ENCODE measurements at places on chromosomes 12 and 14.

DNA sequence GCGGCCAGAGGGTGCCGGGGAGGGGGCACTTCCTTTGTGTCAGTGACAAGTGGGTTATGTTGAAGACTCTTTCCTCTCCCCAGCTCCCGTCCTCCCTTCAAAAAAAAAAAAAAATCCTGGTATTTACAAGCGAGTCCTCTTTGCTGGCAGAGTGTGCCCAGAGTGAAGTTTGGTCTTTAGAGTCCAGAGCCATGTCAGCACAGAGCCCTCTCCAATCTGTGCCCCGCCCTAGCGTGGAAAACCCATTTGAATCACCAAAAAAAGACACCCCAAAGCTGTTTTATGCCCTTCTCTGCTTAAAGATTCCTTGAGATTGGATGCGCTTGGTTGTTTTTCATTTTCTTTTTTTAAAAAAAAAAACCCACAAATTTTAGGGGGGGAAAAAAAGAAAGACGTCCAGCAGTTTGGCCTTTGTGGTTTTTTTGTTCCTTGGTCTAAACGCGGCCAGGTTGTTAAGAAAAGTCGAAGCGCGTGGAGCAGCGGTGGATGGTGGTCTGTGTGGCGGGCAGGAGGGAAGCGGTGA, 3.3 kb downstream of the NKX2-1 start:
- DNase-seq = peak; percentile 8

DNA sequence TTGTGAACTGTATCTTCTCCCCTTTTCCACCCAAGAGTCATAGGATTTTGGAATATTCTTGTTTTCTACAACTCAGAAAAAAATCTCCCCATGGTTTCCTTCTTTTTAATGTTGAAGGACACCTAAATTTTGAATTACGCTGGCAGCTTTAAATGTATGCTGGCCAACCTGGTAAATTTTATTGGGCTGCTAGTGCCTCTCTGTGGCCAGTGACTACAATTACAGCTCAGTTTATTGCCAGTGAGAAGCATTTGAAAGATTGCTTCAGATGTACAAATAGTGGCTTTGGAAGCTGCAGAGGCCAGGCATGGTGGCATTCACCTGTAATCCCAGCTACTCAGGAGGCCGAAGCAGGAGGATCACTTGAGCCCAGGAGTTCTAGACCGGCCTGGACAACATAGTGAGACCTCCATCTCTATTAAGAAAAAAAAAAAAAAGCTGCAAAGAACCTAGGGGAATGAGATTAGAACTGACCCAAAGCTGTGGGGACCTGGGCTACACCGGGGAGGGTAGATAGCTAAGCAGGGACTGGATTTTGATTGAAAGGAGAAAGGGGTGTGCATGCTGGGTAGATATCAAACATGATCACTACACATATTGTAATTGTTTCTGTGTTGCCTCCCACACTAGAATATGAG, 7.6 kb upstream of the RAB21 start:
- peak; percentile 49 for DNase-seq

DNA sequence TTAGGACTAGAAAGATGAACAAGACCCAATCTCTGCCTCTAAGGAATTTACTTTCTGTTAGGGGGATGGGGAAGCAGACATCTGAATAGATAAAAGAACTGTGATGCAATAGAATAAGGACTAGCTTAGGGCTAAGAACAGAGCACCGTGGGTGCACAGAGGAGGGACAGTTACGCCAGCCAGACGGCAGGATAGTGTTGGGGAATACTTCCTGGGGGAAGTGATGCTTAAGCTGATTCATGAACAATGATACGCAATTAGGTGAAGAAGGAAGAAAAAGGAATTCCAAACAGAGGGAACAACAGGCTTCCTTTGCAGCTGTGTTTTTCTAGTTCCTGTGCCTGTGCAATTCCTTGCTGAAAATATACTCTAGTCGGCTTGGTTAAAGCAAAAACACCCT, 501.1 kb downstream of the APAF1 start:
- DNase-seq = no peak

- peak; percentile 41 for DNase-seq
Measured at GRCh38 chr14:95784137-95784536, 70.2 kb upstream of the TCL1A start.
